ENCODE measurements at places on chromosomes 13 and 19.

DNA sequence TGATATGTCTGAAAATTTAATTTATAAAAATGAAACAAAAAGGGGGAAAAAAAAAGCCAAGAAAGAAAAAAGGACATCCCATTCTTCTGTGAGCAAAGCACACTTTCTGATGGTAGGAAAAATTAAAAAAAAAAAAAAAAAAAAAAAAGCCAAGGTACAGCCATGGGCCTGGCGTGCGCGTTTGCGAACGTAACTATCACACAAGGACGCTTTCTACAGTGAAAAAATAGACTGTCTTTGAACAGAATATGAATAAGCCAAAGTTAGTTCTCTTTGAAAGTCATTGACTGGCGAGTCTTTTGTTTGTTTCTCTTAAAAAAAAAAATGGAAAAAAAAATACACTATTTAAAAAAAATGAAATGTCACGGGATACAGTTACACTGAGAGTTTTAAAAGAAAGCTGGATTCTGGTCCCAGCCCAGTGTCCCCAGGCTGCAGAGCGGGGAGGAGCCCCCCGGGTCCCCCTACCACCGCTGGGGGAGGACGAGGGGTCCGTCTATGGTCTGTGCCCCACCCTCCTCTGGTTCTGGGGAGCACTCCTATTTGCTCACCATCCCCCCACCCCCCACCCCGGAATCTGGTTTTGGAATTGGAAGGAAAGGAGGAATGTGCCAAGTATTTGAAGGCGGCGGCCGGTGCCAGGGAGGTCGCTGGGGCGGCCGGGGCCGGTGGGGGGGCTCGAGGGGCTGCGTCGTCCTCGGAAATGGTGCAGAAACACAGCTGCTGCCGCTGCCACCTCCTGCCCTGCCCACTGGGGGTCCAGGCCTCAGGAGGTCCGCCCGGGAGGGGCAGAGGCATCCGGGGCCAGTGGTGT, 134.5 kb downstream of the PTPRS start:
- no peak for DNase-seq

DNA sequence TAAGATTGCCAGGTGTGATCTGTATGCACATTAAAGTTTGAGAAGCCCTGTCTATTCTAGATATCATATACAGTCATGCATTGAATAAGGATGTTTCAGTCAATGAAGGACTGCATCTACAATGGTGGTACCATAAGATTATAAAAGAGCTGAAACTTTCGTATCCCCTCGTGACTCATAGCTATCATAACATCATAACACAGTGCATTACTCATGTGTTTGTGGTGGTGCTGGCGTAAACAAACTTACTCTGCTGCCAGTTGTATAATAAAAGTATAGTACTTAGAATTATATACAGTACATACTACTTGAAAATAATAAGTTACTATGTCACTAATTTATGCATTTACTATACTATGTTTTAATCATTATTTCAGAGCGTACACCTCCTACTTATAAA, 489.3 kb downstream of the GPC6 start:
- no peak for DNase-seq

DNA sequence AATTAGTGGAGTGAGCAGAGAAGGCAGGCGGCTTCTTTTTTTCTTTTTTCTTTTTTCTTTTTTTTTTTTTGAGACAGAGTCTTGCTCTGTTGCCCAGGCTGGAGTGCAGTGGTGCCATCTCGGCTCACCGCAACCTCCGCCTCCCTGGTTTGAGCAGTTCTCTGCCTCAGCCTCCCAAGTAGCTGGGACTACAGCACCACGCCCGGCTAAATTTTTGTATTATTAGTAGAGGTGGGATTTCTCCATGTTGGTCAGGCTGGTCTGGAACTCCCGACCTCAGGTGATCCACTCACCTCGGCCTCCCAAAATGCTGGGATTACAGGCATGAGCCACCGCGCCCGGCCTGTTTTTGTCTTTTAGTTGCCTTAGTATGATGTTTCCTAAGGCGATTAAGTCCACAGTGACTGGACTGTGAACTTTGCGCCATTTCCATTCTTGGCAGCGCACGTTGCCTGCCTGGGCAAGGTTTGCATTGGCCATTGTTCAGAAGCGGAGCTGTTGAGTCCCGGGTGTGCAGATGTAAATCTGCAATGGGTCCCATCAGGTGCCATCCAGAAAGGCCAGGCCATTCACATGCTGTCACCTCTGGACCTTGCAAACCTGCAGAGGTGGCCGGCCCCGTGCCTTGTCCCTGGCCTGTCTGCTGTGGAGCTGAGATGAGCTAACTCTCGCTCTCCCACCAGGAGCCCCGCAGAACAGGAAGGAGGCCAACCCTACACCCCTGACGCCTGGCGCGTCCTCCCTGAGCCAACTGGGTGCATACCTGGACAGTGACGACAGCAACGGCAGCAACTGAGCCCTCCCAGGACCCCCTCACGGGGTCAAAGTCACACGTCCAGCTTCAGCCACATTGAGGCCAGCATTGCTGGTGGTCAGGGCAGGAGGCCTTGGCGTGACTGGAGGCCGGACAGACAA, 10.9 kb upstream of the SHD start:
- DNase-seq, result no peak

DNA sequence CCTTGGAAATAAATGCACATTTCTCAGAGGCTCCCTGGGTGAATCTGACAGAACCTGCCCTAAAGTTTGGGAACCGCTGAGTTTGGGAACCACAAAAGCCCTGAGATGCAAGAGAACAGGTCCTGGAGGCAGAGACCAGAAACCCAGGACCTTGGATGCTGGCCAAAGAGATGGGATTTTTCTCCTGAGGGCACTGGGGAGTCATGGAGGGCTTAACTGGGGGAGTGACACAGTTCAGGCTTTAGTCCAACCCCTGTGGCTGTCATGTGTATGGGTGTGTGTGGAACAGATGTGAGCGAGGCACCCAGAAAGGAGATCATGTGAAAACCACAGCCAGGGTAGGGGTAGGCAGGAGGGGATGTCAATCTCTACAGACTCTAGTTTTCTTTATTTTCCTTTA, 3.9 kb upstream of the NCCRP1 start:
- DNase-seq, result no peak

GRCh38 chr19:47266401-47266941, 8.2 kb upstream of the INAFM1 start:
- no peak for DNase-seq

GRCh38 chr13:67642657-67643056, 412.5 kb upstream of the PCDH9 start:
- DNase-seq, result no peak

- DNase-seq, result no peak
Measured at GRCh38 chr19:39874404-39874803, 28.2 kb upstream of the FBL start.

GRCh38 chr13:101521371-101521770, 68.9 kb downstream of the ITGBL1 start:
- DNase-seq, result no peak

DNA sequence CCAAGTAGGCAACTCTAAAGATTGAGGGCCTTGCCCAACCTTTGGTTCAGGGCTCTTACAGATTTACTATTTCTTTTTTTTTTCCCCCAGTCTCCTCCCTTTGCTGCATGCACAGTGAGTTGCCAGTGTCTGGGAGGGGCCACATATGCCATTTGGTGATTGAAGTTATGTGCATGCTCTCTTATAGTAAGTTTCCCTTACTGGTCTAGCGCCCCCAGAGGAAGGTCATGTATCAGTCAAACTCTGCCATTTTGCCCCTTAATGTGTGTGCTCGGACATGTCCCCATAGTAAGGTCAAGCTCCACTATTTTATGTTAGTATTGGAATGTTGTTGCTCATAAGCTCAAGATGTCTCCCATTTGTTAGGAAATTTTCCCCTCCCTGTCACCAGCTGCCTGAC, 1138.0 kb upstream of the SLC10A2 start:
- DNase-seq, result no peak

GRCh38 chr13:79237981-79238380, 168.1 kb downstream of the RBM26 start:
- no peak for DNase-seq

DNA sequence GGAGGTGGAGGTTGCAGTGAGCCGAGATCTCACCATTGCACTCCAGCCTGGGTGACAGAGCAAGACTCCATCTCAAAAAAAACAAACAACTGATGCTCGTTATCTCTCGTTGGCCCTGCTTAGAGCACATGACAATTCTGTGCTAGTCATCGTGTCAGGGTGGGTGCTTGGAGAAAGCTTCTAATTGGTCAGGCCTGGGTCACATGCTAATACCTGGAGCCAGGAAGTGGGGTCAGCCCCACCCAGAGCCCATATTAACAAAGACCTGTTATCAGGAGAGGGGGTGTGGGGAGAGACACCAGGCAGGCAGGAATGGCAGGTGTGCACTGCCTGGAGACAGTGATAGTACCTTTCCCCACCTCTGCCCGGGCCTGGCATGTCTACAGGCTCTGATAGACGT, 84.9 kb downstream of the DPF1 start:
- no peak for DNase-seq

DNA sequence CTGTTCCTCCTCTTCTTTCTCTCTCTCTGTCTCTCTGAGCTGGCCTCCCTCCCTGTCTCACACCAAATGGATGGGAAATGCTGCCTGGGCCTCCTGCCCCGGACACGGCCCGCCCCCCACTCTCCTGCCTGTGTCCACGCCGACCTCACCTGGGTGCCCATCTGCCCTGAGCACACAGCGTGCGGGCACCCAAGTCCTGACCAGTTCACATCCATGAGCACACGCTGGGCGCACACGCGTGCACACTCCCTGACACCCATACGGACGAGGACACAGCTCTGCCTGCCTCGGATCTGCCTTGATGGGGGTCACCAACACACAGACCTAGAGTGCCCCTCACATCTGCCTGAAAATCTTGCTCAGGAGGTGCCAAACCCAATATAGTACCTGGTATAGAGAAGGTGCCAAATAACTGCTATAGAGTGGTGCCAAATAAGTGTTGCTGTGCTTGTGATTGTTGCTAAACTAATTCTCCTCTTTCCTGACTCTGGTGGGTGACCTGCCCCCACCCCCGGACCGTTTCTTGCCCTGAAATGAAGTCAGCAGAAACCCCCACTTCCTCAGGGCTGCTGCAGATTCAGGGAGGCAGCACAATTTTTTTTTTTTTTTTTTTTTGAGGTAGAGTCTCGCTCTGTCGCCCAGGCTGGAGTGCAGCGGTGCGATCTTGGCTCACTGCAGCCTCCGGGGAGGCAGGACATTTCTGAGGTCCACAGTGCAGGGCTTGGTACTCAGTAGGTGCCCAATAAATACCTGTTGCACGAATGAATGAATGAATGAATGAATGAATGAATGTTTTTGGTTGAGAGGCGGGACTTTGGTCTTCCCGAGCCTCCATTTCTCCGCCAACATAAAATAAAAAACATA, 4.6 kb downstream of the NFIC start:
- DNase-seq, result no peak

GRCh38 chr13:42996584-42996983, 4.5 kb upstream of the EPSTI1 start:
- DNase-seq, result no peak

All from femur (tissue), 1 donor.